AG09309 (cell line): ENCODE measurements at places on chromosomes 1 and 21.

GRCh38 chr1:94284476-94284875, 47.1 kb upstream of the ARHGAP29 start:
- no peak for DNase-seq

- no peak for DNase-seq
Measured at GRCh38 chr1:46097149-46097472, 35.3 kb downstream of the PIK3R3 start.

DNA sequence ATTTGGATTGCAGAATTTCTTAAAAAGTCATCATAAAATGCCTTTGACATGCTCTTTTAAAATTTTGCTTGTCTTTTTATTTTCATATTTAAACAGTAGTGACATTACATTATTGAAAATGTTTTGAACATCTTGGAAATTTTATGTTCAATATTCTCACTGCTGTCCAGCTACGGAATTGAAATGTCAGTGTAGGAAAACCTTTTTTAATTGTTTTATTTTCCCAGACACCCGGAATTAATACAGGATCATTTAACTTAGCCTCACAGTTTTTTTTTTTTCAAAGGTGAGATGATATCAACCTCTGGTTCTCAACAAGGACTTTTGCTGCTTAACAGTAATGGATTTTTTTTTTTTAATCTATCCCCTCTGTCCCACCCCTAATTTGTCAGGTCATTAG, 4.1 kb downstream of the RBM15 start:
- DNase-seq, result no peak

DNA sequence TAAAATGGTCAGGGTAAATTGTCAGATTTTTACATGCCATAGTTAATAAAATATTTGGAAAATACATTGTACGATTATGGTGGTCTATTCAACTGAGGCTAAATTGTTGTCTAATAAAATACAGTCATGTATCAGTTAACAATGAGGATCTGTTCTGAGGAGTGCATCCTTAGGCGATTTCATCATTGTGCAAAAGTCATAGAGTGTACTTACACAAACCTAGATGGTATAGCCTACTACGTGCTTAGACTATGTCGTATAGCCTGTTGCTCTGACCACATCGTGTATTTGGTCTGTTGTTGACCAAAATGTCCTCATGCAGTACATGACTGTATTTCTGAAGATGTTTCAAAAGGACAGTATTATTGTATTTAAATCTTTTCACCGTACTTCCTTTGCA, 5.2 kb downstream of the EEIG2 start:
- DNase-seq, result no peak

- DNase-seq, result no peak
Measured at GRCh38 chr1:6461538-6462411, 4.2 kb downstream of the TNFRSF25 start.
